ENCODE measurements at places on chromosomes 3 and 15. TPM values are rescaled to one million over a fixed set of nuclear protein-coding genes. Genes with fewer than 3 reads are reported as not detected.

ADIPOQ gene
- total RNA-seq: not detected

ADAMTSL3 gene
- total RNA-seq: not detected

IMP3 gene
- total RNA-seq: 72.4 TPM

CTXND1 gene
- not detected for total RNA-seq

SOX14 gene
- total RNA-seq: not detected

TRPM1 gene
- total RNA-seq: not detected

CORO2B gene
- 0.07 TPM for total RNA-seq

CCDC33 gene
- not detected for total RNA-seq

TRH gene
- total RNA-seq: not detected

TICRR gene
- total RNA-seq: 16.8 TPM

IQCF5 gene
- total RNA-seq: not detected

GRCh38 chr3:155771126-155771525 lies 26.3 kb upstream of the PLCH1 start:
- H3K36me3 ChIP-seq: peaks cover 15% of the 10 kb centered on the region
- no peak for DNase-seq
- no peak overlapping the region for H3K27ac ChIP-seq
- no peaks in the 10 kb centered on the region for H3K27me3 ChIP-seq
- no peak overlapping the region for H3K4me3 ChIP-seq

GRCh38 chr15:80207887-80208286 lies 44.1 kb downstream of the CTXND1 start:
- no peaks in the 10 kb centered on the region for H3K36me3 ChIP-seq
- no peaks in the 10 kb centered on the region for H3K4me1 ChIP-seq
- H3K27ac ChIP-seq: no peak overlapping the region
- DNase-seq: no peak
- no peak overlapping the region for H3K4me3 ChIP-seq
- peaks cover 18% of the 10 kb centered on the region for H3K27me3 ChIP-seq

GRCh38 chr3:28835751-28836150 lies 445.1 kb upstream of the RBMS3 start:
- no peaks in the 10 kb centered on the region for H3K27me3 ChIP-seq
- no peak overlapping the region for H3K4me3 ChIP-seq
- no peaks in the 10 kb centered on the region for H3K36me3 ChIP-seq
- no peak for DNase-seq
- no peaks in the 10 kb centered on the region for H3K4me1 ChIP-seq
- peak overlapping the region; percentile 23 for H3K27ac ChIP-seq

GRCh38 chr3:71370467-71370866 lies 213.1 kb downstream of the FOXP1 start:
- DNase-seq: no peak
- H3K27me3 ChIP-seq: no peaks in the 10 kb centered on the region
- H3K4me1 ChIP-seq: peaks cover 43% of the 10 kb centered on the region
- no peak overlapping the region for H3K27ac ChIP-seq
- H3K4me3 ChIP-seq: no peak overlapping the region
- H3K36me3 ChIP-seq: no peaks in the 10 kb centered on the region

DNA sequence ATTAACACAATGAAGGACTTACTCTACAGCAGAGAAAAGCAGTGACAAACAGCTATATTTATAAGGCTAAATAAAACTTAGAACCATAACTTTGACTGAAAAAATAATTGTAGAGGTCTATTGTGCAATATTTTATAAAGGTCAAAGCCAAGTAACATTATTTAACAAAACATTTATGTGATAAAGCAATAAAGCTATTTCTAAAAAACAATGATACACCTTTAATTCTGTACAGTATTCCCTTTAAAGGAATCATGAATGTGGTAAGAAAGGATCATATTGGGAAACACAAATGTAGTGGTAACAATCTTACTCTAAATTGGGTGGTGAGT lies 236.4 kb downstream of the ISL2 start:
- peaks cover 26% of the 10 kb centered on the region for H3K4me1 ChIP-seq
- DNase-seq: no peak
- H3K36me3 ChIP-seq: peaks cover 28% of the 10 kb centered on the region
- H3K27me3 ChIP-seq: no peaks in the 10 kb centered on the region
- H3K27ac ChIP-seq: no peak overlapping the region

GRCh38 chr3:168295027-168295426 lies 199.3 kb upstream of the GOLIM4 start:
- no peaks in the 10 kb centered on the region for H3K4me1 ChIP-seq
- no peak overlapping the region for H3K4me3 ChIP-seq
- no peak for DNase-seq
- H3K36me3 ChIP-seq: no peaks in the 10 kb centered on the region
- H3K27ac ChIP-seq: no peak overlapping the region
- no peaks in the 10 kb centered on the region for H3K27me3 ChIP-seq

DNA sequence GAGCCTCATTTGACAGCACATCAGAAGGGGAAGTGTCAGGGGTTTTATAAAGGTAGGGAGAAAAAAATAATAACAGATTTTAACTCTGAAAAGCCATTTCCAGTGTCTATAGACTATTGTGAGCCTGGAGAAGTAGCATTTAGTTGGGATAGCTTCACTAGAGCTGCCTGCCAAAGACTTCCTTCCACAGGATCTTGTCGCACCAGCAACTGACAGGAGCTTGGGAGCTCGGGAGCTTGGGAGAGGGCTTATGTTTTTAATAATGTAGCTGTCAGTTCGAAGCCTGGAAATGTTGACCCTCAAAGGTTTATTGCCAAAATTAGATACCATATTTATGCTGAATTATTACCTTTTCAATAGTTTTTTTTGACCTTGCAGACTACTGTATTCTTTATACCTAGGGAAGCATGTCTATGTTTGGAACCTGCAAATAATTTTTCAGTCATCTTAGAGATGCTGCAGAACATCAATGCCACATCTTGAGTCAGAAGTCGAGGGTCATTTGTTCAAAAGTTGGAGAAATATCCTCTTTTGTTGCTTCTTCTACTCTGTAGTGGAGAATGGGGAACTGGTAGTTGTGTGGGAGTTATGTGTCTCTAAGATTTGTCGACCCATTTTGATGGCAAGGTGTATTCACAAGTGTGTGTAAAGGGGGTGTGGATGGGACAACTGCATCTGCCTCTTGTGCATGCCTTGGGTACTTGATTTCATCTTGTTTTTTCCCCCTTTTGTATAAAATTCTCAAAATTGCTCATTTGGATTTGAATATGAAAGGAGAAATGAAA lies 41.7 kb downstream of the ARPP21 start:
- H3K36me3 ChIP-seq: no peaks in the 10 kb centered on the region
- no peak overlapping the region for H3K4me3 ChIP-seq
- no peaks in the 10 kb centered on the region for H3K4me1 ChIP-seq
- H3K27me3 ChIP-seq: no peaks in the 10 kb centered on the region

- H3K27ac ChIP-seq: peak overlapping the region; percentile 80
- DNase-seq: no peak
- H3K36me3 ChIP-seq: no peaks in the 10 kb centered on the region
- peaks cover 37% of the 10 kb centered on the region for H3K4me1 ChIP-seq
Observed at GRCh38 chr15:60110909-60111308, 106.8 kb downstream of the FOXB1 start.

DNA sequence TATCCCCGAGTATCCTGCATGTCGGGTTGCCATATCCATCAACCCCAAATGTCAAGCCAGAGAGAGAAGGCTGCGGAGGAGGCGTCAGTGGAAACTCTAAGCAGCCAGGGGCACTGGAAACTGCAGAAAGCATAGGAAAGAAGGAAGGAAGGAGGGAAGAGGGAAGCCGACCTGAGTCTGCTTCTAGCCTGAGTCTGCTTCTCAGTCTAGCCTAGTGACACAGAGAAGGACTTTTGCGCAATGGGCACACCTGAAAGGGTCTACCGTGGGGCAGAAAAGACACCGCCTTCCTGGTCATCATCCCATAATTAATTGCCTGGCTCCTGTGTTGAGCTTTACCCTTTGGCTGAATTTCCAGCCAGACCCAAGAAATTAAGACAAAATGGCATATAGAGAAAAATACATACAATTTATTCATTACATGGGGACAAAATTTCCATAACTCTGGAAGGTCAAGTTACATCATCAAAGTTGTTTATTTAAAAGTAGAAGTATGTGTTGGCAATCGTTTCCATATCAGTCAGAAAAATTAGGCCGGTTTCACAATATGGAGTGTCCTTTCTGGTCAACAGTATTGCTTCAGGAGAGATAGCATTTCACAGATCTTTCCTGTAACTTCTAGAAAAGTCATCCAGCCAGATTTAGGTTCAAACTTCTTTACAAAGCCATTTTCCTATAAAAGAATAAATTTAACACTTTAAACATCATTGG lies 10.3 kb downstream of the BCL2A1 start:
- H3K4me3 ChIP-seq: no peak overlapping the region
- H3K4me1 ChIP-seq: peaks cover 48% of the 10 kb centered on the region
- peaks cover 31% of the 10 kb centered on the region for H3K36me3 ChIP-seq
- H3K27ac ChIP-seq: no peak overlapping the region

- H3K4me3 ChIP-seq: no peak overlapping the region
- peak; percentile 35 for DNase-seq
- H3K27me3 ChIP-seq: peaks cover 73% of the 10 kb centered on the region
Observed at GRCh38 chr15:59993950-59994401, 10.1 kb upstream of the FOXB1 start.

DNA sequence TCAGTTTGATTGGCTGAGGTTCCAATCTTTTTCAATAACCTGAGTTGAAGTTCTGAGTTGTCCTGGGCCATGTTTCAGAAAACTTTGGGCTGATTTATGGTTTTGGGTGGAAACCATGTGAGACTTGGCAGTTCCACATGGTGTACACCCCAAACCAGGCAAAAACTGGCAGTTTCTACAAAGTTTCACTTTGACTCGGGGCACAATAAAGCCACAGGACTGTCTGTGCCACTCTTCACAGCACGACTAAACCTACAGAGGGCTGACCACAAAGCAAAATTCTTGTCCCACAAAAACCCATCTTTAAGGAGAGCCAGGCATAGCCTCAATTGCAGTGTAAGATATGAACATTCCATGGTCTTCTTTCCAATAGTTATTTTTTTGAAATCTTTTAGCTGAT lies 155.0 kb downstream of the DUT start:
- H3K4me1 ChIP-seq: no peaks in the 10 kb centered on the region
- no peak overlapping the region for H3K27ac ChIP-seq
- H3K27me3 ChIP-seq: no peaks in the 10 kb centered on the region
- H3K4me3 ChIP-seq: no peak overlapping the region

DNA sequence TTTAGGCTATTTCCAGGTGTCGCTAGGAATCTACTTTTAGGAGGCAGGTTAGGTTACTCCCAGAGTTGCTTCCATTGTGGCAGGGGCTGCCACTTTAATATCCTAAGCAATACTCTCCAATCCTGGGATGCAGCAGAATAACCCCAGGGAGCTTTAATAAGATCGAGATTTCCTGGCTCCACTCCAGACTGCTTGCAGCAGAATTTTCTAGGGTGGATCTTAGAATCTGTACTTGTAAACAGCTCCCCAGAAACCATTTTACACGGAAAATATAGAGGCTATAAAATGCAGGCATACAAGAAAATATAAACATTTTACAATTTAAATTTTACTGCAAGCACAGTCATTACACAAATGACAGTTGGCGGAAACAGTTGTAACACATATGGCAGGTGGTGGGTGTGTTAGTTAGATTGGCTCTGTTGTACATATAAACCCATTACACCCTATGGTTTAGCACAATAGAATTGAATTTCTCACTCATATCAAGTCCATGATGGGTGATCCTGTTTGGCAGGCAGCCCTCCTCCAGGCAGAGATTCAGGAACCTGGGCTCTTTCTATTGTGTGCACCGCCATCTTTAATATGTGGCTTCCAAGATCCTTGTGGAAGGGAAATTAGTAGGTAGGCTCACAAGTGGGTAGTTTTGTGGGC lies 35.0 kb upstream of the TNFAIP8L3 start:
- no peaks in the 10 kb centered on the region for H3K4me1 ChIP-seq
- no peak for DNase-seq
- peaks cover 10% of the 10 kb centered on the region for H3K27me3 ChIP-seq

- peaks cover 5% of the 10 kb centered on the region for H3K27me3 ChIP-seq
- no peaks in the 10 kb centered on the region for H3K4me1 ChIP-seq
- H3K36me3 ChIP-seq: no peaks in the 10 kb centered on the region
Observed at GRCh38 chr3:46717447-46718231, at the start of gene PRSS50. PRSS50 (minus strand) TSS chr3:46717869; CDS start chr3:46717824, 45 bp downstream.

DNA sequence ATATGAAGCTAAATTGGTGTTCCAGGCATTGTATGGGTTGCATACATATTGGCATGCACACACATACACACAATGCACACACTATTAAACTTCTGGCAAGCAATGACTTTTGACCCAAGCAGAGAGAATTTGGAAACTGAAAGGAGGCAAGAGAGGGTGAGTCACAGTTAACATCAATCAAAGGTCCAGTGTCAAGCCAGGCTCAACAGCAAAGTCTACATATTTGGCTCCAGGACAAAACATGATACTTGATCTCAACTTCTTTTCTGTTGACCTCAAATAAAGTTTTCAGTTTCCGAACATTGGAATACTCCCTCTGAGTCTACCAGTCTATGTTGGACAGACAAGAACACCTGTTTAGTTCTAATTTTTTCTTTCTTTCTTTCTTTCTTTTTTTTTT lies 28.3 kb downstream of the IL12A start:
- no peak overlapping the region for H3K4me3 ChIP-seq
- no peak for DNase-seq
- peaks cover 7% of the 10 kb centered on the region for H3K27me3 ChIP-seq
- no peak overlapping the region for H3K27ac ChIP-seq

DNA sequence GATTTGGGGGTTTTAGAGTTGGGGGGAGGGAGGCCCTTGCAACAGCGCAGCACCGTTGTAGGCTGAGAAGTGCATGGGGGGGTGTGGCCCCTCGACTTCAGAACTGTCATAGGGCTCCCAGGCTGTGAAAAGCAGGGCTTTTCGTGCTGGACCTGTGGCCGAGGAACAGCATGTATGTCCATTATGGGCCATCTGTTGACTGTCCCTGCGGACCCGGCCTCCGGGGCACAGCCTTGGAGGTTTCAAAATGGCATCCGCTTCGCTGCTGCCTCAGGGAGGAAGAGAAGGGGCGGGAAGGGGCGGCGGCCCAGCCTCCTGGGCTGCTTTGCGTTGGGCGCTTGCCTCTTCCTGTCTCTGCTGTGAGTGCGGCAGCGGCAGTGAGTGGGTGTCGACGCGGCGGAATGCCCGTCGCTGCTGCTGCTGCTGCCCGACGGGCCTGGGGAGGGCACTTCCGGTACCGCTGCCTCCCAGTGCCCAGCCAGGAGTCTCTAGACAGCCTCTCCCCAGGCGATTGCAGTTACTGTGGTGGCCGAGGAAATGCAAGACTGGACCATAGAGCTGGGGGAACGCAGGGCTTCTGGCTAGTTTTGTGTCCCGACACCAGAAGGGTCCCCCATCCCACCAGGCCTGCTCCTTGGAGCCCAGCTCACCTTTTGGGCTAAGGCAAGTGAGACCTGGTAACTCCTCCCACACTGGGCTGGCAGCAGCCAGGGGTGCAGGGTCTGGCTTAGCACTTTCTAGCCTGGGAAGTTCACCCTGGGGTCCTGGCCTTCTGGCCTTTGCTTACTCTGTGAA lies 1.9 kb downstream of the GNAI2 start:
- DNase-seq: peak; percentile 95
- H3K27me3 ChIP-seq: no peaks in the 10 kb centered on the region
- H3K4me3 ChIP-seq: peak overlapping the region; percentile 91
- peaks cover 23% of the 10 kb centered on the region for H3K36me3 ChIP-seq
- H3K4me1 ChIP-seq: peaks cover 51% of the 10 kb centered on the region
- peak overlapping the region; percentile 94 for H3K27ac ChIP-seq

GRCh38 chr3:184383033-184383740 lies 3.3 kb downstream of the CHRD start:
- H3K4me3 ChIP-seq: no peak overlapping the region
- peaks cover 9% of the 10 kb centered on the region for H3K4me1 ChIP-seq
- no peak overlapping the region for H3K27ac ChIP-seq
- DNase-seq: no peak
- peaks cover 50% of the 10 kb centered on the region for H3K27me3 ChIP-seq
- H3K36me3 ChIP-seq: no peaks in the 10 kb centered on the region

GRCh38 chr3:149371001-149371722 lies 6.3 kb downstream of the TM4SF1 start:
- no peak for DNase-seq
- no peak overlapping the region for H3K27ac ChIP-seq
- no peaks in the 10 kb centered on the region for H3K36me3 ChIP-seq
- H3K4me1 ChIP-seq: peaks cover 6% of the 10 kb centered on the region
- H3K4me3 ChIP-seq: no peak overlapping the region

All from activated CD4-positive, alpha-beta memory T cell treated with anti-CD3 and anti-CD28 coated beads for 36 hours (primary cell).